ENCODE measurements at places on chromosomes 7 and 10. TPM values are rescaled to one million over a fixed set of nuclear protein-coding genes. Genes with fewer than 3 reads are reported as not detected.

The AKR1C1 gene
- total RNA-seq, result 55.6 TPM

The FBXO24 gene
- total RNA-seq, result 0.11 TPM

The CPA2 gene
- not detected for total RNA-seq

The GPC2 gene
- 3.5 TPM for total RNA-seq

The ST8SIA6 gene
- total RNA-seq, result 0.26 TPM

The TMEM139 gene
- total RNA-seq, result not detected

The SCIN gene
- total RNA-seq, result 0.17 TPM

The LAMB4 gene
- 0.11 TPM for total RNA-seq

The ASZ1 gene
- total RNA-seq, result not detected

The DNAH11 gene
- not detected for total RNA-seq

The CRPPA gene
- 1.8 TPM for total RNA-seq

The FGL2 gene
- 4.9 TPM for total RNA-seq

The LIPK gene
- total RNA-seq, result not detected

The CREB3L2 gene
- 32.7 TPM for total RNA-seq

The GIMAP2 gene
- total RNA-seq, result 33.9 TPM

The CYP17A1 gene
- not detected for total RNA-seq

The TRIP6 gene
- total RNA-seq, result 48.9 TPM

The PLXDC2 gene
- 10.2 TPM for total RNA-seq

The NRG3 gene
- 10.6 TPM for total RNA-seq

The SERPINE1 gene
- total RNA-seq, result 74.3 TPM

The TMEM168 gene
- total RNA-seq, result 24.1 TPM

The FGFBP3 gene
- 0.43 TPM for total RNA-seq

The ASIC3 gene
- 0.09 TPM for total RNA-seq

The VAX1 gene
- total RNA-seq, result not detected

The ITIH2 gene
- total RNA-seq, result not detected

The NXPH1 gene
- not detected for total RNA-seq

The ZCWPW1 gene
- total RNA-seq, result 1.2 TPM

The KIAA1217 gene
- 12.7 TPM for total RNA-seq

The MRPS33 gene
- 26.6 TPM for total RNA-seq
